ENCODE measurements at places on chromosomes 12 and 14.
A peak's percentile ranks its signal among the peaks of the same experiment; 100 is the strongest.

DNA sequence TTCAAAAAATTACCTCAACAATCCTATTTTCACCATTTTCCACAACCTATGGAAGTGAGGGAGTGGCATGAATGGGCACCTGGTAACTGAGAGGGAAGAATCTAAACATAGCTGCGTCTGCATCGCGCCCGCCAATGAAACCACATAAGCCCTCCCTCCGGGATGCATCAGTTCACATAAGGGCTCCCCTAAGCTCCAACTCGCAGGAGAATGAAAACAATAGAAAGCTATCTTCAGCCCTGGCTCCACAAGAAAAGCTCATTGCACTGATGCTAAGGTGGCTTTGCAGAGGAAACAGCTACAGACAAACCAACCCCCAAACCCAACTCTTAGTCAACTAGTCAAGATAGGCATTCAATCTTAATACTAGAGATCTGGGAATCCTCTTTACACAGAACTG lies 173.3 kb downstream of the FOXN3 start:
- DNase-seq: no peak

DNA sequence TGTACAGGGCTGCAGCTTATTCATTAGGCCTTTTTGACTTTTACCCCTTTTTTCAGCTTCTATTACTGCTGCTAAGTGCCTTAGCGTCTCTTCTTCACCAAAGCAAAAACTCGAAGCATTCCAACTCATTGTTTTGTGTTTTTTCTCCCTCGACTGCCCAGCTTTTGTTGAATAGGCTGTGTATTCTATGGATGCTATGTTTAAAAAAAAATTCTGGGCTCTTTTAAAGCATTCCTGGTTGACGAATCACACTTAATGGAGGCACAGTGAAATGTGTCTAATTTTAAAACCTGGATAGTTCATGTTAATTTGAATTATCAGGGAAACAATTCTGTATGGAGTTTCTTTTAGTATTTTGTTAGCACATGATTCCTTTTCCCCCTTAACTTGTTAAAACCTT lies 29.7 kb downstream of the KTN1 start:
- DNase-seq: no peak

DNA sequence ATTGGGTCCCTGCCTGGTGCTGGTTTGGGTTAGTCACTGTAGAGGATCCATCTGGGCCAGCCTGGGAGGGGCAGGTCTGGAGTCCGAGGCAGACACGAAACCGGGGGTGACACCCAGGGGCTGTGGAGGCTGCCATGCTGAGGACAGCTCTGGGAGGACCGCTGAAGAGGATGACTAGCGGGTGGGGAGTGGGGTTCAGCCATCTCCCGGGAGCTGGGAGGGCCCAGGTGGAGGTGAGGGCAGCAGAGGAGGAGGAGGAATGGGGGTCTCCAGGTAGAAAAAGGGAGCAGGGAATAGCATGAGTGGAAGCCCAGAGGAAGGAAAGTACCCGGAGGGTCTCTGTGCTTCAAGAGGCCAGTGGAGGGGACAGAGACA lies 4.0 kb upstream of the DIO3 start:
- no peak for DNase-seq

- DNase-seq: no peak
Measured at GRCh38 chr12:39467432-39467870, 24.5 kb upstream of the KIF21A start.

- no peak for DNase-seq
Measured at GRCh38 chr14:74954232-74954946, 1.0 kb downstream of the PGF start.

- no peak for DNase-seq
Measured at GRCh38 chr12:40015345-40015744, 90.5 kb downstream of the SLC2A13 start.

GRCh38 chr14:55085060-55085660 lies 33.7 kb downstream of the MAPK1IP1L start:
- no peak for DNase-seq

DNA sequence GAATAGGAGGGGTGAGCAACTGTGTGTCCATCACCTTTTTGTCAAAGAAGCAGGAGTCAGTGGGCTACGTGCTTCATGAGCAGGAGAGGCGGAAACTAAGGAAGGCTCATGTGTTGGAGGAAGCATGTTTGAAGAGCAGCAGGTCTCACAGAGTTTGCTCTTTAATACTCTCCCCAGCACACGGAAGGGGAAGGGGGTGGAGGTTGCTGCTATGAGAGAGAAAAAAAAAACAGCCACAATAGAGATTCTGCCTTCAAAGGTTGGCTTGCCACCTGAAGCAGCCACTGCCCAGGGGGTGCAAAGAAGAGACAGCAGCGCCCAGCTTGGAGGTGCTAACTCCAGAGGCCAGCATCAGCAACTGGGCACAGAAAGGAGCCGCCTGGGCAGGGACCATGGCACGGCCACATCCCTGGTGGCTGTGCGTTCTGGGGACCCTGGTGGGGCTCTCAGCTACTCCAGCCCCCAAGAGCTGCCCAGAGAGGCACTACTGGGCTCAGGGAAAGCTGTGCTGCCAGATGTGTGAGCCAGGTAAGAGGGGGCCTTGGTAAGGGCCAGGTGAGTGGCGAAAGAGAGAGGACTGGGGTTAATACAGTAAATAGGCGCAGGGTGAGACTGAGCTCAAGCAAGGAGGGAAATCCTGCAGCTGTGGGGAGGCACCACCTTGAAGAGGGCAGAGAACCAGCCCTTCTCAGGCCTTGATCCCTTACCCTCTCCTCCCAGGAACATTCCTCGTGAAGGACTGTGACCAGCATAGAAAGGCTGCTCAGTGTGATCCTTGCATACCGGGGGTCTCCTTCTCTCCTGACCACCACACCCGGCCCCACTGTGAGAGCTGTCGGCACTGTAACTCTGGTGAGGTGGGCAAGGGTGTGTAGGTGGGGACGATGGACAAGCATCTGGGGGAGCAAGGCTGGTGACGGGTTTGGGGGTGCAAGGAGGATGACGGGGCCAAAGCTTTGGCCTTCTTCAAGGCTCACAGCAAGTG lies at the start of gene CD27:
Gene CD27, plus strand, starts transcription at position 252 of the 985 bp plus-strand sequence. Its CDS starts 141 bp downstream, at position 393.
- no peak for DNase-seq

DNA sequence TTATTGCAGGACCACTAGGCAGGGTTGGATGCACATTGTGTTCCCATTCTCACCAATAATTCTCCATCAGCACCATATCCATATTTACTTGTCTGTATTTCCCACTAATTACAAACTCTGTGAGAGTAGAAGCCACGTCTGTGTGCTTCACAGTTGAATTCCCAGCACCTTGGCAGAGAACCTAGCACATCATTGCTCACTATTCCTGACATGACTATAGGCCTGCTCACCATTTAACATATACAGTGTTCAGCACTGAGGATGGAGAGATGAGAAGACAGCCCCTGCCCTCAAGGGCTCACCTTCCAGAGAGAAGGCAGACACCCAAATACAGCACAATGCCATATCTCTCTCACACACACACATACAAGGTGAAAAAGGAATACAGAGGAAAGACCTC lies 5.0 kb downstream of the DAD1 start:
- no peak for DNase-seq

DNA sequence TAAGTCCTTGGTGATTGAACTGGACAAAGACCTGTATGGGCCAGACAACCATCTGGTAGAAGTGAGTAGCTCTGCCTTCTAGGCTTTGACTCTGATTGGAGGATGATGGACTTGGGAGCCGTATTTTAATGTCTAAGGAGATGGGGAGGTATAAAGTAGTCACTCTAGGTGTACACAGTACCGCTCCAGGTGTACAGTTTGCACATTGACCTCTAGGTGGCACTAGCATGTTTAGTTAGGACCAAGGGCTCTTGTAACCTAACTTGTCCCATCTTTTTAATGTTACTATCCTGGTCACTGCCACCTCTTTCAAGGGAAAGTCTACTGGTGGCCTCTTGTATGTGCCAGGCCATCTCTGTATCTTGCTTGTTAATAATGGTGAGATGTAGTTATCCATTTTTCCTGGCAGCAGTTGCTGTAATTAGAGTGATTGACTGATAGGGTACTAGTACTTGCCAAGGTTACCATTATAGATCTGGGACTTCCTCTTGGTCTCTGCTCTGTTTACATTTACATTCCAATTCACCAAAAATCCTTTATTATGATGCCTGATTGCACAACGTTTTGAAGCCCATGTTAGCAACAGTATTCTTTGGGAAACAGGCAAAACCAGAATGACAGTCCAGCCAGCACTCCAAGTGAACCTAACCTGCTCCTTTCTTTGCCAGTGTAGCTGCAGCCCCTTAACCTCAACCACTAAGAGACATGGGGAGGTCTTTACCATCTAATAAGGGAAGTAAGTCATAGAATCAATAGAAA lies 3.6 kb downstream of the SMARCD1 start:
- peak; percentile 19 for DNase-seq

DNA sequence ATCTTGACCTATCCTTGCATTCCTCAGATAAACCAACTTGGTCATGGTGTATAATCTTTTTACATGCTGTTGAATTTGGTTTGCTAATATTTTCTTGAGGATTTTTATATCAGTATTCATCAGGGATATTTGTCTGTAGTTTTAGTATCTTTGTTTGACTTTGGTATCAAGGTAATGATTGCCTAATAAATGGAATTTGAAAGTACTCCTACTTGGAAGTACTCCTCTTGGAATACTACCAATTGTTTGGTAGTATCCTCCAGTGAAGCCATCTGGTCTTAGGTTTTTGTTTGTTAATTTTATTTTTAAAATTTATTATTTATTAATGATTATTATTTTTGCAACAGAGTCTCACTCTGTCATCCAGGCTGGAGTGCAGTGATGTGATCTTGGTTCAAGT lies 85.0 kb downstream of the ATF7IP start:
- no peak for DNase-seq

DNA sequence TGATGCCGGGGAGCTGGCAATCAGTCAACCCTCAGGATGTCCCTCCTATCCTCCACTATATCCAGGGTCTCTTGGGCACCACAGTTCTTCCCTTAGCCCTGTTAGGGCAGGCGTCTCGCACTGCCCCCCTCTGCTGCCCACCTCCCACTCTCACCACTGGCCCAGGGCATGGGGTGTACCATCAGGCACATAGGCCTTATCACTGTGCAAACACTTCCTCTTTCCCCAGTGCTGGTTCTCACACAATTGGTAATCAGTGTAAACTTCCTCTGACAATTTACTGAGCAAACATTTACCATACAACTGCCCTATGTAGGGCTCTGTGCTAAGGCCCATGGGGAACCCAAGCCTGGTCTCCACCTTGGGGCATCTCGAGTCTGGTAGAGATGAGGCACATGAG lies 20.1 kb upstream of the TMED10 start:
- no peak for DNase-seq

DNA sequence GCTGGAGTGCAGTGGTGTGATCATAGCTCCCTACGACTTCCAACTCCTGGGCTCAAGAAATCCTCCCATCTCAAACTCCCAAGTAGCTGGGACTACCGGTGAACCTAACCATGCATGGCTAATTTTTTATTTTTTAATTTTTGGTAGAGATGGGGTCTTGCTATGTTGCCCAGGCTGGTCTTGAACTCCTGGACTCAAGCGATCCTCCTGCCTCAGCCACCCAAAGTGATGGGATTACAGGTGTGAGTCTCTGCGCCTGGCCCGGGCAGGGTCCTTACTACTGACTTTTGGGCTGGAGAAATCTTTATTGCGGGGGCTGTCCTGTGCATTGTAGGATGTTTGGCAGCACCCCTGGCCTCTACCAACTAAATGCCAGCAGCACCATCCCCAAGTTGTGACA lies 44.4 kb upstream of the MED13L start:
- no peak for DNase-seq

DNA sequence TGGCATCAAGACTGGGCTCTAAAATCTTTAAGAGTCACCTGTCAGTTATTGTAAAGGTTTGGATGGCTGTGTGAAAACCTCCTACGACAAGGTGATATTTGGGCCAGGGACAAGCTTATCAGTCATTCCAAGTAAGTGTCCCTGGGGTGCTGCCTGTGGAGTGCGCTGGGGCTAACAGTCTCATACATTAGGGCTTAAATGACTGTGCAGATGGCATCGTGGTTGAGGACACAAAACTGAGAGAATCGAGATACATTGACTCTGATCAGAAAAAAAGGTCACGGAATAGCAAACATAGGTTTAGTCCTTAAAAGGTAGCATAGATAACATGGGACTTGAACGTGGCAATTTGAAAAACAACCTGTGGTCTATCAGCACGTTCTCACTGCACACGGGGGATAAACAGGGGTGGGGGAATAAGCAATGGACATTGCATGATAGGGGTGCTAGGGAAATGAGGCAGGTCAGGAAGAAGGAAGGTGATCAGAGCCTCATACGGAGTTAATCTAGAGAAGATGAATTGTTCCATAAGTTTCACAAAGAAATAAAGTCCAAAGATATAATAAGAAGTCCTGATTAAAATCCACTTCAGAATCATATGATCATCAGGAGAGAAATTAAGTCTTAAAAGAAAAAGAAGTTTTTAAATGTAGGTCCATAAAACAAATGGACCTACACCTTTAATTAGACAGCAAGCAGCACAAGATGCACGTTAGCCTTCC lies 100.3 kb downstream of the DAD1 start:
- DNase-seq: no peak

- DNase-seq: no peak
Measured at GRCh38 chr12:45351921-45352670, 136.2 kb downstream of the ANO6 start.

- no peak for DNase-seq
Measured at GRCh38 chr12:90229407-90230170, 521.0 kb upstream of the ATP2B1 start.

GRCh38 chr12:64780531-64781279 lies 21.5 kb upstream of the GNS start:
- no peak for DNase-seq

GRCh38 chr12:131850856-131851559 lies 22.8 kb downstream of the MMP17 start:
- DNase-seq: peak; percentile 47

DNA sequence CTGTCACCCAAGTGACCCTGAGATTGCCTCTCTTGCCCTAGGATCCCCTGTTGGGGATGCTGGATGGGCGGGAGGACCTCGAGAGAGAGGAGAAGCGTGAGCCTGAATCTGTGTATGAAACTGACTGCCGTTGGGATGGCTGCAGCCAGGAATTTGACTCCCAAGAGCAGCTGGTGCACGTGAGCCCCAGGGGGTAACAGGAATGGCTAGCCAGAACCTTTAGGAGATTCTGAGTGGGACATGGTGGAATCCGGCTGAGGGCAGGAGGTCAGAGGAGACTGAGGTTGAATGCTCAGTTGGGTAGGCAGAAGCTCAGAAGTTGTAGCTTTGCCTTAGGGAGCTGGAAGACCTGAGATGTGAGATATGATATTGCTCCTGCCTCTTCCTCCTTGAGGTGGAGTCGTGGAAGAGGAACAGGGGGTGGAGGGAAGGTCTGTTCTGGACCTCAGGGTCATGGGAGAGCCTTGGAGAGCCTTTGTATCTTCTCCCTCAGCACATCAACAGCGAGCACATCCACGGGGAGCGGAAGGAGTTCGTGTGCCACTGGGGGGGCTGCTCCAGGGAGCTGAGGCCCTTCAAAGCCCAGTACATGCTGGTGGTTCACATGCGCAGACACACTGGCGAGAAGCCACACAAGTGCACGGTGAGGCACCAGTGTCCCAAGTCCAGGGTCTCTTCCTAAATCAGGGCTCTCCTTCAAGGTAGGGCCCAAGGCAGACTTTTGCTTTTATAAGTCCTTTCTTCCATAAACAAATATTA lies 6.3 kb downstream of the GLI1 start:
- no peak for DNase-seq

- no peak for DNase-seq
Measured at GRCh38 chr12:120939523-120939922, 35.4 kb upstream of the SPPL3 start.

- no peak for DNase-seq
Measured at GRCh38 chr12:108129017-108129812, at the start of gene WSCD2. Gene WSCD2, plus strand, starts transcription at chr12:108129288. Its CDS starts 66,545 bp downstream, at chr12:108195833.

- no peak for DNase-seq
Measured at GRCh38 chr14:76998910-76999309, 29.6 kb downstream of the IRF2BPL start.

GRCh38 chr12:53200458-53201176 lies 6.4 kb downstream of the ITGB7 start:
- DNase-seq: no peak

GRCh38 chr14:96221109-96221650 lies 16.5 kb downstream of the BDKRB2 start:
- DNase-seq: no peak
